ENCODE measurements at places on chromosomes 2 and 18. TPM values are rescaled to one million over a fixed set of nuclear protein-coding genes. Genes with fewer than 3 reads are reported as not detected.

Gene CFAP65
- not detected for total RNA-seq

GRCh38 chr18:62827397-62827796 lies 112.1 kb downstream of the PHLPP1 start:
- H3K27ac ChIP-seq, result no peak overlapping the region
- no peaks in the 10 kb centered on the region for H3K4me1 ChIP-seq
- DNase-seq, result no peak
- H3K4me3 ChIP-seq, result no peak overlapping the region
- H3K27me3 ChIP-seq, result no peaks in the 10 kb centered on the region
- peaks cover 10% of the 10 kb centered on the region for H3K36me3 ChIP-seq

- DNase-seq, result no peak
- no peaks in the 10 kb centered on the region for H3K27me3 ChIP-seq
- H3K4me3 ChIP-seq, result no peak overlapping the region
- H3K36me3 ChIP-seq, result peaks cover 20% of the 10 kb centered on the region
These were observed 8.7 kb upstream of the GPR17 start for GRCh38 chr2:127637236-127637630.

Gene PARD6G
- 6.9 TPM for total RNA-seq

Gene MOGAT1
- 0.26 TPM for total RNA-seq

- H3K27ac ChIP-seq, result no peak overlapping the region
- H3K27me3 ChIP-seq, result no peaks in the 10 kb centered on the region
- no peak overlapping the region for H3K4me3 ChIP-seq
These were observed 98.4 kb upstream of the NEUROD1 start for GRCh38 chr2:181778621-181779201.

Gene LRATD1
- 3.3 TPM for total RNA-seq

DNA sequence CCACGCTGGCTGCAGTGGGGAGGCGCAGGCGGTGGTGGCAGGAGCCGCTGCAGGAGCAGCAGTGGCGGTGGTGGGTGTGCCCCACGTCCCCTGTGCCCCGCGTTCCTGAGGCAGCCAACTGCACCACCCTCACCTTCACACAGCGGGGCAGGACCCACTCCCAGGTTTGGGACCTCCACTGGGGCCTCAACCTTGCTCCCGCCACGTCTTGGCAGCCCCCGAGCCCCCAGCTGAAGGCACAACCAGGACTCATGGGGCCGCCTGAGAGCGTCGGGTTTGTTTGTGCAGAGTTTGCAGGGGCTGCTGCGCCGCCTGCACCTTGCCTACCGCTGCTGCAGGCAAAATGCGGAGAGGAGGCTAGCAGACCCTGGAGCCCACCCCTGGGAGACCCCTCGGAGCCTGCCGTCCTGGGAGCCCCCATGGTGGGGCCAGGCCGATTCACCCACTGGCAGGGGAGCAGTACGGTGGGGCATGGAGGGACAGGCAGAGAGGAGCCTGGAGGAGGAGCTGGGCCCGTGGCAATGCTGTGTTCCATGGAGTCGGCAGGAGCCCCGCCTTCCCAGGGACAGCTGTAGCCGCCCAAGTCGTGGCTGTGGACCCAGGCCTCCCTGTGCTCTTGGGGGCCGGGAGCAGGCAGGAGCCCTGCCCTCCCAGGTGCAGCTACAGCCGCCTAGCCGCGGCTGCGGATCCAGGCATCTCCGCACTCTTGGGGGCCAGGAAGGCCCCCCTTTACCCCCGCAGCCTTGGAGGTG lies 14.7 kb upstream of the EML6 start:
- no peaks in the 10 kb centered on the region for H3K4me1 ChIP-seq
- no peaks in the 10 kb centered on the region for H3K27me3 ChIP-seq
- no peaks in the 10 kb centered on the region for H3K36me3 ChIP-seq
- H3K4me3 ChIP-seq, result peak overlapping the region; percentile 41

GRCh38 chr2:212974692-212975091 lies 176.7 kb downstream of the IKZF2 start:
- no peak overlapping the region for H3K4me3 ChIP-seq
- no peaks in the 10 kb centered on the region for H3K27me3 ChIP-seq
- no peaks in the 10 kb centered on the region for H3K36me3 ChIP-seq
- H3K4me1 ChIP-seq, result no peaks in the 10 kb centered on the region
- DNase-seq, result no peak

DNA sequence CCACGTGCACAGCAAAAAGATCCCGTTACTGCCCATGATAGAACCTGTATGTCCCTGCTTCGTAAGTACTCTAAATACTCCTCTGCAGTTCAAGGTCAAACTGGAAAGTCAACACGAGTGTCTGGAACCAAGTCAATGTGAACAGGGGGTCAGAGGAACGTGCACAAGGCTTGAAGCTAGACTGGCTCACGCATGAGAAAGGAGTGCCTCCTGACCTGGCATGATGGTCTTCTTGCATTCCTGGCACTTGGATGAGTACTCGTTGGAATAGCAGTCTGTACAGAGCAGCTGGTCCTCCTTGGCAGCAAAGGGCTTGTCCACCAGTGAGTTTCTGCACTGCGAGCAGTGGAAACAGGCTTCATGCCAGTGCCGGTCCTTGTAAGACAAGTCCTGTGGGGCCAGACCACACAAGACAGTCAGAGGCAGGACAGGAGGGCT lies 25.5 kb downstream of the FHL2 start:
- H3K4me1 ChIP-seq, result peaks cover 10% of the 10 kb centered on the region
- H3K27me3 ChIP-seq, result peaks cover 8% of the 10 kb centered on the region
- H3K27ac ChIP-seq, result no peak overlapping the region
- no peak overlapping the region for H3K4me3 ChIP-seq
- DNase-seq, result no peak
- H3K36me3 ChIP-seq, result no peaks in the 10 kb centered on the region

GRCh38 chr2:170823088-170823897 lies 6.6 kb downstream of the GAD1 start:
- H3K4me3 ChIP-seq, result peak overlapping the region; percentile 6
- H3K4me1 ChIP-seq, result peaks cover 50% of the 10 kb centered on the region
- H3K27me3 ChIP-seq, result peaks cover 59% of the 10 kb centered on the region

Gene LRRTM1
- not detected for total RNA-seq

Gene RTP5
- total RNA-seq, result not detected

DNA sequence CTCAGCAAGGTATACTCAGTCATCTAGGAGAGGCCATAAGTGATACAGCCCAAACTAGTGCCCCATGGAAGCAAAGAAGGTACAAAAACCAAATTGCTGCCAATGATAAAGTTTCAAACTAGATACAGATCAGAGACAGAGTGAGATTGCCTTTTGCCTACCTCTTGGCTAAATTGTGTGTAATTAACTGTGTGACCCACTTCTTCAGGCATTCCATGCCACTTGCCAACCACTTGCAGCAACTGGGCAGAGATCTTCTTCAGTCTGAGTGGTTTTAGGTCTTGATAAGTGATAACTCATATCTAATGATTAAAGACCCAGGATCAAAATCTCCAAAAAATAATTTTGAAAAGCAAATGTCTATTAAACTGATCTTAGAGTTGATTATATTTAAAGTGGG lies 21.1 kb upstream of the NABP1 start:
- H3K4me3 ChIP-seq, result no peak overlapping the region
- peaks cover 8% of the 10 kb centered on the region for H3K4me1 ChIP-seq
- no peaks in the 10 kb centered on the region for H3K27me3 ChIP-seq
- H3K27ac ChIP-seq, result peak overlapping the region; percentile 16
